RWPE1 (cell line): ENCODE measurements at places on chromosomes 13 and 19.

DNA sequence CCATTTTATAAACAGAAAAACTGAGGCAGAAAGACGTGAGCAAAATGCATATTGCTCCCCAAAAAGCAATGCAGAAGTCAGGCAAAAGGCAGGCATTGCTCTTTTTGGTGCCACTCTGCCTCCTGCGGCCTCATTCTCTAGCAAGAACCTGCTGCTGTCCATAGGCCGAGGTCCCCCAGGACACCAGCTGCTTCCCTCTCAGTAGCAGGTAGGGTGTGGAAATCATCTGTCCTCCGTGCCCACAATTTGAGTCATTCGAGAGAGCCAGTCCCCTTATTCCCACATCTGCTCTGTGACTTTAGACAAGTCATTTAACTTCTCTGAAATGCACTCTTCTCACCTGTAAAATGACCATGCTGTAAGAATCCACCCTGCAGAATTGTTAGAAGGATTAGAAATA lies 50.0 kb downstream of the TNFRSF19 start:
- no peak for DNase-seq

GRCh38 chr19:11019262-11019661 lies 58.4 kb downstream of the SMARCA4 start:
- DNase-seq, result no peak

DNA sequence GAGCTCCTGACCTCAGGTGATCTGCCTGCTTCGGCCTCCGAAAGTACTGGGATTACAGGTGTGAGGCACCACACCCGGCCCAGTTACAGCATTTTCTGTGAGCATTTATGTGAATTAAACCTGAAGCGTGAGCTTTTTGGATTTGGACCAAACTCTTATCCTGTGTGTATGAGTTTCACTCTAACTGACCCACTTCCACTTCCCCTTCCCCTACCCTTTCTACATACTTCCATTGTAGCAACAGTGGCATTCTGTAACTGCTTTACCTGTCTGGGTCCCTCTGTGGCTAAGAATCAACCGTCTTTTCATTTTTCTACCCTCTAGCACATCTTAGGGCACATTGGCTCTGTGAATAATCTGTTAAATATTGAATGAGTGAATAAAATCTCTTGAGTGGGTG lies 16.2 kb downstream of the FRY start:
- no peak for DNase-seq

DNA sequence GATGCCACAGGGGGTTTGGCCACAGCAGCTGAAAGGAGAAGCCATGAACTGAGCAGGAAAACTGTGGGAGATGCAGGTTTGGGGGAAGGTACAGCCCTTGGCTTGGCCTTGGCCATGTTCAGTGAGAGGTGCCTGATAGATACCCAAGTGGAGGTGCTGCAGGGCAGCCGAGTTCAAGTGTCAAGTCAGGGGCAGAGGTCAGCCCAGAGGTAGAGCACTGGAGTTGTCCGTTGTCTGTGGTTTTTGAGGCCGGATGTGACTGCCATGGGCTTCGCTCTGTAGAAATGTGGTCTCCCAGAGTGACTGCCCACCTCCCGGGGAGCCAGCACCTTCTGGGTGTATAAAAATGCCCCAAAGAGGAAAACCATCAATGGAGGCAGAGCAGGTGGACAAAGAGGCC lies 65.3 kb downstream of the DPF1 start:
- no peak for DNase-seq

GRCh38 chr19:46806656-46807055 lies 18.3 kb upstream of the SLC1A5 start:
- no peak for DNase-seq

- no peak for DNase-seq
Measured at GRCh38 chr13:45737571-45738017, 35.5 kb downstream of the CBY2 start.

GRCh38 chr13:94186470-94186869 lies 293.0 kb downstream of the DCT start:
- DNase-seq, result no peak

- no peak for DNase-seq
Measured at GRCh38 chr19:58522709-58523108, 3.1 kb upstream of the ZBTB45 start.
